Lower leg skin (tissue), 4 donors: ENCODE measurements at places on chromosomes 4 and X.

DNA sequence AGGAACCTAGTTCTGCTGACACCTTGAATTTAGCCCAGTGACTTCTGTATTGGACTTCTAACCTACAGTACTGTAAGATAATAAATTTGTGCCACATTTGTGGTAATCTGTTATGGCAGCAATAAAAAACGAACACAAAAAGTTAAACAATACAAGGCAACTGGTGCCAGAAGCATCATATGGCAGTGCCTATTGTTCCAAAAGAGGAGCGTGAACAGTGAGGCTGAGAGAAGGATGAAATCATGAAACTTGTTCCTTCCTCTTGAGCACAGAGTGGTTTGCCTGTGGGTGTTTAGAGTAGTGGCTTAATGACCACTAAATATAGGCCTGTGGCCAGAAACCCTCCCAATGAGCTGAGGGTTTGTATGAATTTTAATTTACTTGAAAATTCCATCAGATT lies 69.7 kb upstream of the PGRMC2 start:
- DNase-seq, result no peak

DNA sequence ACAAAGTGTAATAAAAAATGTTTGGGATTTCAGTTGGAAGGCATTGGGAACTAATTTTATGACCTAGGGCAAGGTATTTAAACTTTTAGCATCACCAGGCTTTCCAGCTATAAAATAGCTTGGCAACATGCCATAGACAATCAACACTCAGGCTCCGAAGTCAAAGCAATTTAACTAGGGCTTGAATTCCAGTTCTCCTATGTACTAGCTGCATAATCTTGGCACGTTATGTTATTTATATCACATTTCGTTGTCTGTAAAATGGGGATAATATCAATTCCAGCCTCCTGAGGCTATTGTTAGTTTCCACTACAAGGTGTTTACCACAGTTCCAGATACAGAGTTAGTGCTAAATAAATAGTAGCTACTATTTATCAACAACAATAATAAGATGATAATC lies 78.8 kb downstream of the DMD start:
- DNase-seq, result no peak

GRCh38 chr4:66556651-66557278 lies 886.5 kb upstream of the EPHA5 start:
- DNase-seq, result no peak

DNA sequence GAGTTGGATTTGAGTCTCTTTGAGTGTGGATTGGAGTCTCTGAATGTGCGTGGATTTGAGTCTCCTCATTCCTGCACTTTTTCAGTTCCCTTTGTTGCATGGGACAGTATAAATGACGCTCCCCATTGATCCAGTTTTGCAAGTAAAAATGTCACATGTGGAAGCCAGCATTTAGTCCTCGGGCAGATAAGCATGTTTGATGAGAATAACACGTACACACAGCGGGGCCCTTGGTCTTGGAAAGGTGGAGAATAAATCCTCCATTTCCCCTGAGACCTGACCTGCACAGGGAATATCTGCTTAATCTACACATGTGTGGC lies 8.1 kb downstream of the P2RY8 start:
- no peak for DNase-seq
